Left renal cortex interstitium (tissue), 4 donors: ENCODE measurements at places on chromosomes 1 and 21. TPM values are rescaled to one million over a fixed set of nuclear protein-coding genes. Genes with fewer than 3 reads are reported as not detected.

GRCh38 chr1:229231754-229232119, 39.2 kb upstream of the RAB4A start:
- no peak for DNase-seq

DNA sequence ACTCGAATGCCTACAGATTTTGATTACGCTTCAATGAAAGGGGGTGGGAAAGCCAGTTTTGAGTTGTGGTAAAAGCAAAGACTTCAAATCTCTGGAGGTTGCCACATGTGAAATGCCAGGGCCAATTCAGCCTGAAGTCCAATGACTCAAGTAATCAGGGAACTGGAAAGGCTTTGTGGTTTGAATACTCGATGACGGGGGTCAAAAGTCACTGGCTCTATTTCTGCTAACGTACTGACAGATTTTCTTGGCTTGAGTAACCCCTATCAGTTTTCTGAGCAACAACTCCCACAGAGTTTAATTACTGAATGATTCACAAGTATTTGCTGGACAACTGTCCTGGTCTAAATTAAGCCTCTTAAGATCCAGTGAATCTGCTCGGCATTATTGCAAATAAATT, 152.2 kb downstream of the SIPA1L2 start:
- DNase-seq = no peak

- no peak for DNase-seq
Measured at GRCh38 chr1:88529581-88529980, 154.5 kb upstream of the PKN2 start.

Gene UBE2G2
- polyA plus RNA-seq = 141 TPM

Gene ENO1
- 880 TPM for polyA plus RNA-seq

Gene RXFP4
- 0.19 TPM for polyA plus RNA-seq

Gene LGR6
- polyA plus RNA-seq = 1.4 TPM

- DNase-seq = no peak
Measured at GRCh38 chr21:44436958-44437357, 18.4 kb upstream of the LRRC3 start.
